Neuronal stem cell (in vitro differentiated cells): ENCODE measurements at places on chromosomes 1 and 21.

GRCh38 chr1:232340446-232340845 is 289.5 kb downstream of the SIPA1L2 start:
- DNase-seq = no peak

DNA sequence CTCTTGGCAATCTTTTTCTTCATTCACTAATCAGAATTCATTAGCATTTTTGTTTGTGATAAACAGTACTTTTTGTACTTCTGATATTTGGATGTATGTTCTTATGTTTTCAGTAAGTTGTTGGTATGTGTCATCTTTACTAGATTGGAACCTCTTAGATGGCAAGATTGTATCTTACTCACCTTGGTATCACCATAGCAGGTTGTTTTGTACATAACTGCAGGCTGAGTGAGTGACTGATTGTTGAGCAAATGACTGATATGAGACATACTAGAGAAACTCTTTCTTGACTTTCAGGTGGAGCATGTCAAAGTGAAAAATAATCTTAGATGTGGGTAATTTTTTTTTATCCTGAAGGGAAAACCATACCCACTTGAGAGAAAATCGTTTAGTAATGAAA is 173.7 kb downstream of the CLEC20A start:
- no peak for DNase-seq

DNA sequence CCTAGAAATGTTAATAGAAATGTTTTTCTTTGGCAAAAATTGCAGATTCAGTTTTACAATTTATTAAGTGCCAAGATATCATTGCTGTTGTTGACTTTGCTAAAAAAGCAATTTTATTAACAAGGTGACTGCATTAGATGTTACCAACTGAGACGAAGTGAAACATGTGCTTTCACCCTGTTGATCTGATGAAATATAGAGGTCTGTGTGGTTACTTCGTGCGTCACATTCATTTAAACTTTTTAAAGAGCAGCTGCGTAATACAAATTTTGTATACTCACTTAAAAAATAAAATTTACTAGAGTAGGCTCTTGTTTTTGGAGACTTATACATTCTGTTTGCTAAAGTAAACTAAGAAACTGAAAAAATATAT is 465.7 kb downstream of the USP25 start:
- no peak for DNase-seq

GRCh38 chr1:34188418-34188817 is 11.7 kb downstream of the C1orf94 start:
- DNase-seq = no peak

DNA sequence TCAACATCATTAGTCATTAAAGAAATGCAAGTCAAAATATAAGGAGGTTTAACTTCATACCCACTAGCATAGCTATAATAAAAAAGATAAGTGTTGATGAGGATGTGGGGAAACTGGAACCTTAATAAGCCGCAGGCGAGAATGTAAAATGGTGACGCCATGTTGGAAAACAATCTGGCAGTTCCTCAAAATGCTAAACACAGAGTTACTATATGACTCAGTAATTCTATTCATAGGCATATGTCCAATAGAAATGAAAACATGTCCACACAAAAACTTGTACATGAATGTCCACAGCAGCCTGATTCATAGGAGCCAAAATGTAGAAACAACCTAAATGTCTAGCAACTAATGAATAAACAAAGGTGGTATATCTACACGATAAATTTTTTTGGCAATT is 23.2 kb downstream of the DDX59 start:
- no peak for DNase-seq

DNA sequence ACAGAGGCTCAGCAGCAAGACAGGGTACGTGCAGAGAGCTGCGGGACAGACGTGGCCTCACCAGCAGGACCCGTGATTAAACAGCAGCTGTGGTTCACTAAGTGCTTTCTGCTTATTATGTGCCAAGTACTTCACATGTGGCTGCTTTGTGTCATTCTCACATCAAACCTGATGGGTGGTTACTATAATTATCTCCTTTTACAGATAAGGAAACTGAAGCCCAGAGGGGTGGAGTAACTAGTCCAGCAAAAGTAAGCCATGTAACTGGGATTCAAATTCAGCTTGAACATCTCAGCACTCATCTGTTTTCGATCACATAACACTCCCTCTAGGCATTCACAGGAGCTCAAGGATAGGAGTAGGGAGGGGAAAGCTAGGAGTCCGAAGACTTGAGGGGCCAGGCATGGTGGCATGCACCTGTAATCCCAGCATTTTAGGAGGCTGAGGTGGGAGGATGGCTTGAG is 50.8 kb upstream of the CLIC4 start:
- no peak for DNase-seq

- no peak for DNase-seq
Observed at GRCh38 chr1:210272666-210273065, 40.1 kb downstream of the SERTAD4 start.

GRCh38 chr1:154557248-154557938 is 1.1 kb downstream of the UBE2Q1 start:
- no peak for DNase-seq

DNA sequence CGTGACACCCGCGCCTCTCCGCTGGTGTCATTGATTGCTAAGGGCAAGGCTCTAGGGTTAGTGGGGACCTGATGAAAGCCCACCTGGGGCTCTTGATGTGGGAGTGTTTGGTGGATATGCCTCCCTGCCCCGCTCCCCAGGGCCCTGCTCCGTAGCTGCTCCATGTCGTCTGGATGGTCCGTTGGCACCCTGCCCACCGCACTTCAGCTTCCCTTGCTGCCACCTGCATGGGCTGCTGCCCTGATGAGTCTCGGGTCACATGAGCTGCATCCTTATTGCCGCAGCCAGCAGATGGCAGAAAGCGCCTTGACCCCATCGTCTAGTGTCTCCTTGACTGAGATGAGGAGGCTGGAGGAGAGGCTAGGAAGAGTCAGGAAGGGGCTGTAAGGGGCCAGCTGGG is 439.4 kb downstream of the CAMTA1 start:
- DNase-seq = no peak

DNA sequence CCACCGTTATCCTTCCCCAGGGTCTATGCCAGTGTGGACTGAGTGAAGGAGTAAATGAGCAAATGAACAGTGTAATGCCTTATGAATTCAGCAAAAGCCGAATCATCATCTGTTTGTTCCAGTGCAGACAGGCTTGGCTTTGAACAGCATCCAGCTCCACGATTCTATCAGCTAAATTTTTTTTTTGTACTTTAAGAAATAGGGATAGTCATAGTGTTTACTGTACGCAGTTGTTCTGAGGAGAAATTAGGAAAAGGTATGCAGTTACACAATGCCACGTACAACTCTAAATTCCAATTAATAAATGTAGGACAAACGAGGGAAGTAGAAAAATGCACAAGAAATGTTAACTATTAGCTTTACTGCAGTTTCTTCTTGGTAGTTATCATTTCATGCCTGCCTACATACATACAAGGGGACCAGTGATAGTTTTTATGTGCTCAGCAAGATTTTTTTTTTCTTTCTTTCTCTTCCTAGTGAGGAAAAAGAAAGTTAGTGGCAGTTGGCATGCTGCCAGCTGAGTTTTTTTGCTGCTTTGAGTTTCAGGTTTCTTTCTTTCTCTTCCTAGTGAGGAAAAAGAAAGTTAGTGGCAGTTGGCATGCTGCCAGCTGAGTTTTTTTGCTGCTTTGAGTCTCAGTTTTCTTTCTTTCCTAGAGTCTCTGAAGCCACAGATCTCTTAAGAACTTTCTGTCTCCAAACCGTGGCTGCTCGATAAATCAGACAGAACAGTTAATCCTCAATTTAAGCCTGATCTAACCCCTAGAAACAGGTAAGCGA is at the start of gene IFI44L:
TSS of gene IFI44L (plus strand) at position 646 of the 777 bp plus-strand sequence. CDS start 7,468 bp downstream, outside the sequence.
- DNase-seq = no peak

GRCh38 chr1:245614476-245614875 is 459.7 kb downstream of the KIF26B start:
- DNase-seq = no peak

GRCh38 chr21:44849616-44850130 is 23.8 kb downstream of the PTTG1IP start:
- no peak for DNase-seq

DNA sequence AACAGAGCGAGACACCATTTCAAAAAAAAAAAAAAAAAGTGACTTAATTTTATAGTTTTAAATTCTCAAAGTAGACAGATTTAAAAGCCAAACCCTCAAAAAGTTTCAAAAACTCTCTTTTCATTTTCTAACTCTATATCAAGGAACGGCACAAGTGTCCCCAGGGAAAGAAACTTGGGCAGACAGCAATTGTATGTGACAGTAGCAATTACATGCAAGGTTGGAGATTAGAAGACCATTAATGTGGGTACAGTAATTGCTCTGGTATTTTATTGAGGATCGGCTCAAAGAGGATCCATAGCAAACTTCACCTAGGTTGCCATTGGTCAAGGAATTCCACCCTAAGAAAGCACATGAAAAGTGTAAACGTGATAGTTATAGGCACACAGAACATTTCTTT is 46.2 kb downstream of the ACBD6 start:
- DNase-seq = no peak

DNA sequence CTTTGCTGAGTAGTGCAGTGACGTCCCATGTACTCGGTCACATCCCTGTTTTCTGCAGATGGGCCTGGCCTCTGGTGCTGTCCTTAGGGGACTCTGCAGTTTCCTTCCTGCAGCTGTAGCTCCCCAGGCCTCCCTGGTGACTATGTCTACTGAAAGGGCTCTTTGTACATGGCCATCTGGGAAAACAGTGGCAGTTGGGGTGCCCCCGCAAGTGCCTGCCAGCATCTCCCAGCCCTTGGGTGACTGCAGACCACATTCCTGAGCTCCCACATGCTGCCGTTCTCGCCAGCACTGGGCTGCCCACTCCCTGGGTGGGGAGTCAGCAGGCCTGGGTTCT is 37.5 kb upstream of the KCNA10 start:
- no peak for DNase-seq

- no peak for DNase-seq
Observed at GRCh38 chr1:225987491-225988316, 11.4 kb downstream of the SDE2 start.

- DNase-seq = no peak
Observed at GRCh38 chr1:160999376-160999775, 21.6 kb downstream of the F11R start.

DNA sequence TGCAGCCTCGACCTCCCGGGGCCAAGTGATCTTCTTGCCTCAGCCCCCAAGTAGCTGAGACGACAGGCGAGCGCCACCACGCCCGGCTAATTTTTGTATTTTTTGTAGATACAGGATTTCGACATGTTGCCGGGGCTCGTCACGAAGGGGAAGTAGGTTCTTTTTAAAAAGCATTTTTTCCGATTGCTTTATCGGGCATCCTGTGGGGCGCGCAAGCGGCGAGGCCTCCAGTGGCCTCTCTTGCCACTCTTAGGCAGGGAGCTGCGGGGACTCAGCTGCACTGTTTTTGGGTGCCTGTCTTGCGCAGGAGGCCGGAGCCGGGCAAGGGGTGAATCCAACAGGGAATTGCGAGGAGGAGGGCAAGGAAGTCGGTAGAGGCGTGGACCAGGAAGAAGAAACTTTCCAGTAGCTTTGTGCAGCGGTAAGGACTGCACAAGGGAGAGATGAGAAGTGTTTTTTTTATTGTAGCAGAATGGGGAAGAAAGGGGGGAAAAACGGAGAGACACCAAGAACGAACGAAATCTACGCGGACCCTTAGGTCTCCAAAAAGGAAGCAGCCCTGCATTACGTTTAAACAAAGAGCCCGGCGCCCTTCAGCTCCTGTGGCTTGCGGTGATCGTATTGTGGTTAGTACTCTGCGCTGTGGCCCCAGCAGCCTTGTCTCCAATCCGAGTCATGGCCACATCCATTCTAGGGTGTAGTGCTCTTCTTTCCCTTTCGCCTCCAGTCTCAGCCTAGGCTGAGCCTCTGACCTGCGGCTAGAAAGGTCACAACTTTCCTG is 164.8 kb downstream of the PPIAL4G start:
- DNase-seq = no peak

DNA sequence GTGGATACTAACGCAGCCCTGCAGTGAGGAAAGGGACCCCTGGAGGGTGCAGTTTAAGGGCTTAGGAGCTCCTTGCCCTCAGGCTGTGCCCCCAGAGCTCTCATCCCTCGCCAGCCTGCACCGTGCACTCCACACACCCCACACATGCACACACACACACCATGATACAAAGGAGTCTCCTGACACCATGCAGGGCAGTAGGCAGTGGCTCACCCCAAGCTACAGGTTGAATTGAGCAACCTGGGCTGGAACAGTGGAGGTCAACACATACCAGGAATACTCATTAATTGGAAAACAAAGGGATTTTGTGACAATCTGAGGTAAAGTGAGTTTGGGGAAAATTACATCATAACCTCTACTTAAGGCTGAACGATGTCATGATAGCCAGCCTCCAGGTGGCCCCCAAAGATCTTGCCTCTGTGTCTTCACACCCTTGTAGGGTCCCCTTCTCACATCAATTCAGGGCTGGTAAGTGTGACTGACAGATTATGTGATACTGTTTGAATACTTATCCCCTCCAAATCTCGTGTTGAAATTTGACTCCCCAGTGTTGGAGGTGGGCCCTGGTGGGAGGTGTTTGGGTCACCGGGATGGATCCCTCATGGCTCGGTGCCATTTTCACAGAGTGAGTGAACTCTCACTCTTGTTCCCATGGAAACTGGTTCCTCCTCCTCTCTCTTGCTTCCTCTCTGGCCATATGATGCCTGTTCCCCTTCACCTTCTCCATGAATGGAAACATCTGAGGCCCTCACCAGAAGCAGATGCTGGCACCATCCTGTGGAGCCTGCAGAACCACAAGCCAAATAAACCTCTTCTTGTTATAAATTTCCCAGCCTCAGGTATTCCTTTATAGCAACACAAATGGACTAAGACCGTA is 111.0 kb upstream of the RAB4A start:
- DNase-seq = no peak

DNA sequence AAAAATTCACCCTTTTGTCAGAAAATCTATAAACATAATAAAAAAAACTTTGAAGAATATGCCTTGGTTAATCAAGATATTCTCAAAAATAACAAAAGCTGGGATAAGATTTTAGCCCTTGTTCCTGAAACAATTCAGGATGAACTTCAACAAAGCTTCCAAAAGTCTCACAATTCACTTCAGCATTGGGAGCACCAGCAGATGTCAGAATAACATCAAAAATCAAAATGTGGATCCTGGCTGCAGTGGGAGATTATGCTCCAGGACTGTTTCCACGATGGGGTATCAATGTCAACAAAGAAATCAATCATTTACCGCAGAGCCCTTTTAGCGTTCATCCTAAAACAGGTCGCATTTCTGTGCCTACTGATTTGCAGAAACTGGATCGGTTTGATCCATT is 35.2 kb downstream of the ZNF670 start:
- DNase-seq = no peak

- DNase-seq = peak; percentile 46
Observed at GRCh38 chr1:50419192-50419906, 3.9 kb downstream of the DMRTA2 start.

GRCh38 chr1:229270547-229271447 is at the start of gene RAB4A:
Gene RAB4A, plus strand, starts transcription at chr1:229271111. Its CDS starts 229 bp downstream, at chr1:229271340.
- DNase-seq = peak; percentile 85
